Astrocyte of the cerebellum (primary cell): ENCODE measurements at places on chromosomes 5 and 9.
A peak's percentile ranks its signal among the peaks of the same experiment; 100 is the strongest.

- peak; percentile 55 for DNase-seq
Observed at GRCh38 chr9:84261070-84261746, 79.3 kb downstream of the SLC28A3 start.

- DNase-seq: no peak
Observed at GRCh38 chr5:121691478-121691877, 160.2 kb upstream of the FTMT start.

GRCh38 chr9:114000063-114000454 lies 78.0 kb downstream of the AMBP start:
- no peak for DNase-seq

DNA sequence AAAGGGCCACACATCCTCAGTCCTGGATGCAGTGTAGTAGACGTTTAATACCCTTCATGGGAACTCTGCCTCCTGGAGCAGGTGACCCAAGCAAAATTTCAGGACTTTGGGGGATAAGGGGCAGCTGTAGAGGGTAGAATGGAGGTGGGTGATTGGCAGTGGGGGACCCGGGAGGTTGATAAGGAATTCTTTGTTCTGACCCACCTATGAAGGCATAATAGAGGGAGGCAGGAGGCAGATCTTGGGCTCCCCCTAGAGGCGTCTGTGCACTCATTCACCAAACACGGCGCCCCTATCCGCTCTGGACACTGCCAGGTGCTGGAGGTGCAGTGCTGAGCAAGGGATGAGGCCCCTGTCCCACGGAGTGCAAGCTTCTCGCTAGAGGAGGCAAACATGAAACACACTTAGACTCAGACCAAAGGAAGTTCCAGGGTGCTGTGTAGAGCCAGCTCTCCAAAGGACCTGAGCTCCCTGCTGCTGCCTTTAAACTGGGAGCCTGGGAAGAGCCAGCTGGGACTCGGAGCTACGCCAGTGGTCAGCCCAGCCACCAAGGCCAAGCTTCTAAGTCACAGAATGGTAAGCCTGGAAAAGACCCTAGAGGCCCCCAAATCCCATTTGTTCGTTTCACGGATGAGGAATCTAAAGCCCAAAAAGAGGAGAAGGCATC lies 7.7 kb downstream of the IL17B start:
- peak; percentile 15 for DNase-seq

DNA sequence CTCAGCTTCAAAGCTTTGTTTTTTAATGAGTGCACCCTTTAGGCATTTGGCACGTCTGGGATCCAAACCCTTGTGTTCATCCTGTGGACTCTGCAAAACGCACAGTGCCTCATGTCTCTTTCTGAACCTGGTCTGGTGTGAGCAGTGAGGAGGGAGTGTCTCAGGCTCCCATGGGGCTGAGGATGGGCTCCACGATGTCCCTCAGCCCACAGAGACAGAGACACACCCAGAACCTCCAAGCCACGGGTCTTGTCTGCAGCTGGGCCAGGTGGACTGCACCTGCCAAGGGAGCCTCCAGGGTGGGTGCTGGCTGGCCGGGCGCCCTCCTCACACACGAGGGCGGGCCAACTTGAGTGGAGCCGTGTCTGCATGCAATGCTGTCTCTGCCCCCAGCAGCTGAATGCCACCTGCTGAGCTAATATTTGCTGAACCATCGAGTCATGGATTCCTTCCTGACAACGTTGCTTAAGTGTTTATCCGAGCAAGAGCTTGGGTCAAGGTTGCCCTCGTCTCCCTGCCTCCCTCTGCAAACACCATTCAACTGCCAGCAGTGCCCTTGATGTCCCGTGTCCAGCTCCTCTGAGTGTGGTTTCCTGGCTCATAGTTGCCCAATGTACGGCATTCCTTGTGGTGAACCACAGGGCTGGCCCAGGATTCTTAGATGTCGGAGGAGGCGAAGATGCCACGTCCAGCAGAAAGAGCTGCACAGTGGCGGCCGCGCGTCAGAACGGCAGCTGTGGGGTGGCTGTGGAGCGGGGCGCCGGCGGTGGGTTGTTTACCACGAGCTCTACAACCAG lies 31.4 kb upstream of the LPCAT1 start:
- no peak for DNase-seq

- DNase-seq: no peak
Observed at GRCh38 chr5:149892594-149892993, 52.0 kb downstream of the PDE6A start.

DNA sequence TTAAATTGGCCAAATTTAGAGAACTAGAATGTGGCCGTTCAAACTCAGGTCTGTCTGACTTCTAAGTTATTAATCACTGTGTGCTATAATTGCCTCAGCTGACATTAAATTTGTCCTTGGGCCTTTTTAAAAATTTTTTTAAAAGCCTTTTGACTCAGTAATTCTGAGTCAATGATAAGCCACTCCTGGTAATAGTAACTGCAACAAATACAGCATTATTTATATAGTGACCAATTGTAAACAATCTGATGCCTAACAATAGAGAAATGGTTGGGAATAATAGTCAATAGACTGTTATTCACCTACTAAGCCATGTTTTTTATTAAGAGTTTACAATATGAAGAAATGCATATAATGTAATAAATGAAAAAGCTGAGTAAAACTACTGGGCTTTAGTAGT lies 70.9 kb upstream of the FSD1L start:
- DNase-seq: no peak

DNA sequence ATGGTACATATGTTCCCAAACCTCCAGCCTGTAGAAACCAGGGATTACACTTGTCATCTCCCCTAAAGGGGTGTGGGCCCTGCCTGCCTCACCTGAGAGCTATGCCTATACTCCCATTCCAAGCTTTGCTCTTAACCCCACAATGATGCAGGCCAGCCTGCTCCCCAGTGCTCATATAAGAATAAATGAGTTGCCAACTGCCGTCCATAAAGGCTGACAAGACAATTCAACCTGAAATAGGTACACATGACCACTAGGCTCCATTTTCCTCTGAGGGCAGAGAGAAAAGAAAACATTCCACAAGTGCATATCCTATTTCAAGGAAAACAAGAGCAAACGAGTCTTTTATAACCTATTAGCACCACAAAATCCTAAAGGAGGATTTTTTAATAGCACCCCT lies 28.4 kb downstream of the SKP1 start:
- DNase-seq: no peak

DNA sequence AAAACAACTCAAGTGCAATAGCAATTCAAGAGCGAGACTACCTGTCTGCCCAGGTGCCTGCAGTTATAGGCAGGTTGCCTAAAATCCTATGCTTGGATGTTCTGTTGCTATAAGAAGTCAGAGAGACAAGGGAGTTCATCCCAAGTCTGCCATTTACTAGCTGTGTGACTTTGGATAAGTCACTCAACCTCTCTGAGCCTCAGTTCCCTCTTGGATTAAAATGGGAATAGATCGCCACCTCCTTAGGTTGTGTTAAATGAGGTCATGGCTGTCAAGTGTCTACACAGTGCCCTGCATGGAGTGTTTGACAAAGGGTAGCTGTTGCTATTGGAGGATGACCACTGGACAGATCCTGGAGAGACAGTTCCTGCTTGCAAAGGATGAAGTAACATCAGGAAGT lies 1.3 kb upstream of the ZBTB34 start:
- no peak for DNase-seq
